ENCODE measurements at places on chromosomes 5 and 9.

- no peak for DNase-seq
These were observed 385.2 kb upstream of the SEMA6A start for GRCh38 chr5:116959843-116960242.

GRCh38 chr5:14595189-14595588, 13.6 kb downstream of the OTULINL start:
- no peak for DNase-seq

GRCh38 chr9:33463151-33463550, 10.6 kb downstream of the NOL6 start:
- DNase-seq, result no peak

DNA sequence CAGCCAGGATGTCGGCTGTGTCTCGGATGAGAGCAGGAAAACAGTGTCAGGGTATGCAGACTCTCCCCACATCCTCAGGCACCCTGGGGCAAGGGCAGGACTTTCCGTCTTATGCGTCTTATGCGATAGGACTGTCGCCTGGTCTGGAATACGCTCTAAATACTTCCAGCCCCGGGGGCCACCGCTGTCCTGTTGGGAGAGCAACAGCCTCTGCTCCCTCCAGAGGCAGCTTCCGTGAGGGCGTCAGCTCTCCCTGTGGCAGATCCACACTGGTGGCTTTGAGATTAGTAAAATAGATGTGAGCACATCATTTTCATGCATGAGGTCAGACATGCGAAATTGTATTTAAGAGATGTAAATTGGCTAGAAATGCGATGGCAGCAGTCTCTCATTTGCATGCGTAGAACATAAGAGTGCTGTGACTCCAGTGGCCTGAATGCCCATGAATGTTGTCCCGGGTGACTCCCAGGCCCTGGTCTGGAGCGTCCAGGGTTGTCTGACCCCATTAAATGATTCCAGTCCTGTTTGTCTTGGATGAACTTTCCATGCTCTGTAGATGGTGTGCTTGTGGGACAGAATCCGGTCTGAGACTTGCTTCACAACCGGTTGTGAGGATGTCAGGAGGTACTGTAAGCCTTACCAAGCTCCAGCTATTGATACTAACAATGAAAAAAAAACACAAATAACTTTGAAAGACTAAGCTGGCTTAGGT, 228.2 kb downstream of the SYK start:
- no peak for DNase-seq

DNA sequence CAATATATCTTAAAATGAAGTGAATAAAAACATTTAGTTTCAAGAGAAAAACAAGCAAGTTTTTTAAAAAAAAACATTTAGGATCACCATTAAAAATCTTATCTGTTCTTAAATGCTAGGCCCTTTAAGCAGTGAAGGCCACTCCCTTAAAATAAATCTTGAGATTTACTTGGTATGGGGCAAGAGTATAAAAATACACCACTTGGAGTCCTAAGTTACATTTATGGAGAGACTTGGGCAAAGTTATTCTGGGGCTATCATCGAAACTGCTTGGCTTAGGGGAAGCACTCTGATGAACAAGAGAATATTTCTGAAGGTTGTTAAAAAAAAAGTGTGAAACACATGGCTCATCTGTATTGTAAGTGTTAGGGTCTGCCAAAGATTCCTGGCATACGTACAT, 97.4 kb downstream of the NR3C1 start:
- DNase-seq, result no peak

GRCh38 chr9:85987236-85987635, 46.3 kb downstream of the NAA35 start:
- no peak for DNase-seq

GRCh38 chr9:82722051-82722450, 340.9 kb downstream of the RASEF start:
- DNase-seq, result no peak
